ENCODE measurements at places on chromosomes 12 and 14. TPM values are rescaled to one million over a fixed set of nuclear protein-coding genes. Genes with fewer than 3 reads are reported as not detected.
A peak's percentile ranks its signal among the peaks of the same experiment; 100 is the strongest.

DNA sequence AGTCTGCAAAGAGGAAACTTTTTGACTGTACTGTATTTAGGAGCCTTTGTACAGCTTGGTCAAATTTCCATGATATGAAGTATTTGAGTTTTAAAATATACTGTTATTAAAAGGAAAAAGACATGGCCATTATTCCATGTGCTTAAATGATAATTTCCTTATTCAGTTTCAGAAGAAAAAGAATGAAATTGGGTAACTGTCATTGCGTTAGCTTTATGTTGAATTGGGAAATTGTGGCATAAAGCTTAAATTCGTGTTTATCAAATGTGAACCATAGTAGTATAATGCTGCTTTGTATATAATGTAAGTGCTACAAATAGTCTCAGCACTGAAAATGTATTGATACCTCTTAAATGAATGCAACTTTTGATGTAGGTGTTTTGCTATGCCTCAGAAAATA, 64.9 kb downstream of the ETNK1 start:
- H3K4me1 ChIP-seq, result peaks cover 41% of the 10 kb centered on the region
- H3K36me3 ChIP-seq, result no peaks in the 10 kb centered on the region
- DNase-seq, result no peak
- H3K4me3 ChIP-seq, result no peak overlapping the region

- peaks cover 45% of the 10 kb centered on the region for H3K4me1 ChIP-seq
- no peak for DNase-seq
- peak overlapping the region; percentile 23 for H3K27ac ChIP-seq
- no peak overlapping the region for H3K4me3 ChIP-seq
- no peaks in the 10 kb centered on the region for H3K36me3 ChIP-seq
Observed at GRCh38 chr12:19652386-19652785, 213.1 kb downstream of the AEBP2 start.

DNA sequence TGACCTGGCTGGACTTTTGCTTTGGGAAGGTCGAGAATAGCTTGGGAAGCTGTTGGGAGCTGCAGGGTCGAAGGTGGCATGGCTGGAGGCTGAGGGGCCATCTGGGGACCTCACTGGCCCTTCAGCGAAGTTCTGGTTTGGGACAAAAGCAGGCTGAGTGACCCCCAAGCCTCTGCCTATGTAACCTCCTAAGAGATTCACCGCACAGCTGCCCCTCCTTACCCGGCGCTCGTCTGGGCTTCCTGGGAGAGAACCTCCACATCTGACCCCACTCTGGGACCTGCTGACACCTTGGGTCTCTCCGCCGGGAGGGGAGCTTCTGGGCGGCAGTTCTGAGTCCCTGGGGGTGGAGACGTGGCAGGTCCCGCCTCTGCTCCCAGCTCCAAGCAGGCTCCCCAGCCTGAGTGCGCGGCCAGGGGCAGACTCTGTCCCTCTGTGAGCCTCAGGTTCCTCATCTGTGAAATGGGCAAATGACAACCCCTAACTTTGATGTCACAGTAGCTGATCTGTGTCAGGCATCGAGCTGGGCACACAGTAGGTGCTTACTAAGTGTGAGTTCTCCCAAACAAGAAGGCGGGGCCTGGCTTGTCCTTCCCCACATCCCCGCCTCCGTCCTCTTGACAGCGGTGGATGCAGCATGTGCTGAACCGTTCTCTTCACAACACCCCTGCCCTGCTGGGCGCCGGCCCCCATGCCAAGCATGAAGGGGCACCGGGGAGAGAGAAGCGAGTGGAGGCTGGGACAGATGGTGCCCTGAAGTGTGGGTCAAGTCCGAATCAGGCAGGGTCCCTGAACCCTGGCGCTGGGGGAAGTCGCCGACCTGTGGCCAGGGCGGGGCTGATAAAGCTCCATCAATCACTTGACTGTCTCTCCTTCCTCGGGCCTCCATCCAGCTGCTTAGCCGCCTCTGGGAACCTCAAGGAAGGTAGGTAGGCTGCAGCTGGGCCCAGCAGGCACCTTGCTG, 3.8 kb downstream of the EXOC3L4 start:
- peaks cover 8% of the 10 kb centered on the region for H3K4me1 ChIP-seq
- peaks cover 10% of the 10 kb centered on the region for H3K27me3 ChIP-seq
- no peak overlapping the region for H3K27ac ChIP-seq
- no peak for DNase-seq
- no peak overlapping the region for H3K4me3 ChIP-seq

GRCh38 chr14:75554482-75554881, 23.9 kb upstream of the FLVCR2 start:
- no peaks in the 10 kb centered on the region for H3K27me3 ChIP-seq
- H3K4me3 ChIP-seq, result no peak overlapping the region
- no peak for DNase-seq
- no peaks in the 10 kb centered on the region for H3K36me3 ChIP-seq
- no peaks in the 10 kb centered on the region for H3K4me1 ChIP-seq
- no peak overlapping the region for H3K27ac ChIP-seq

DNA sequence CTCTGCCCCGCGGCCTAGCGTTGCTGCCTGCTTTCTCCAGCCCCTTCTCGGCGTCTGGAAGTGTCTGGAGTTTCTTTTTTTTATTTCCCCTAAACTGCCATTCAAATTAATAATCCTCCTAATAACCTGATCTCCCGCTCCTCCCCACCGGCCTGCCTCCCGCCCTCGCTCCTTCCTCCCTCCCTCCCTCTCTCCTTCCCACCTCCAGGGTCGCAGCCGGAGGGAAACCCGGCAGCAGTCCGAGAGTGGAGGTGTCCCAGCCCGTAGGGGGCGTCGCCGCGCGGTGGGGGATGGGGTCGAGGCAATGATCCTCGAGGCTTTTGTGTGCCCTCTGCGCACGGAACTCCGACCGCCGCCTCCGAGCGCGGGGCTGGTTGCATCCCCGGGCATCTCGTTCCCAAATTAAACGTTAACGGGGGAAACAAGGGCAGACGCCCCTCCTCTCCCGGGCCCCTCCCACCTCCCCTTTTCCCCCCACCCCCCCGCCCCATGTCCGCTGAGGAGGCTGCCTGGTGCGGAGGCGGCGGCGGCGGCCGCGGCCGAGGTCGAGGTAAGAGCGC, 1.0 kb upstream of the SOCS2 start:
- H3K36me3 ChIP-seq, result no peaks in the 10 kb centered on the region

DNA sequence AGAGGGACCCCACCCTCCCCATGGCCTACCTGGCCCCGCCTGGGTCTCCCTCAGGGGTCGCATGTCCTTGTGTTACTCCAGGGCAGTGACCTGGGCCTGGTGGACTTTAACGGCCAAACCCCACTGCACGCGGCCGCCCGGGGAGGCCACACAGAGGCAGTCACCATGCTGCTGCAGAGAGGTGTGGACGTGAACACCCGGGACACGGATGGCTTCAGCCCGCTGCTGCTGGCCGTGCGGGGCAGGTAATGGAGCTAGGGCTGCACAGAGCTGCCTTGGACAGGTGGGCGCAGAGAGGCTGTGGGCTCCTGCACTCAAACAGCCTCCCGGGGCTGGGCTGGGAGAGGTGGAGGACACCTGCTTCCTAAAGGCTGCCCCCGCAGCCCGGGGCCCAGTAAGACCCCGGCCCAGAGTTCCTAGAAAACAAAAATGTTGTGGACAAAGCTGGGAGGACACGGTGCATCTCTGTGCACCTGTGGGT, 21.6 kb downstream of the ASPG start:
- H3K4me1 ChIP-seq, result no peaks in the 10 kb centered on the region
- no peaks in the 10 kb centered on the region for H3K36me3 ChIP-seq
- no peak overlapping the region for H3K27ac ChIP-seq
- H3K4me3 ChIP-seq, result no peak overlapping the region
- no peak for DNase-seq

DNA sequence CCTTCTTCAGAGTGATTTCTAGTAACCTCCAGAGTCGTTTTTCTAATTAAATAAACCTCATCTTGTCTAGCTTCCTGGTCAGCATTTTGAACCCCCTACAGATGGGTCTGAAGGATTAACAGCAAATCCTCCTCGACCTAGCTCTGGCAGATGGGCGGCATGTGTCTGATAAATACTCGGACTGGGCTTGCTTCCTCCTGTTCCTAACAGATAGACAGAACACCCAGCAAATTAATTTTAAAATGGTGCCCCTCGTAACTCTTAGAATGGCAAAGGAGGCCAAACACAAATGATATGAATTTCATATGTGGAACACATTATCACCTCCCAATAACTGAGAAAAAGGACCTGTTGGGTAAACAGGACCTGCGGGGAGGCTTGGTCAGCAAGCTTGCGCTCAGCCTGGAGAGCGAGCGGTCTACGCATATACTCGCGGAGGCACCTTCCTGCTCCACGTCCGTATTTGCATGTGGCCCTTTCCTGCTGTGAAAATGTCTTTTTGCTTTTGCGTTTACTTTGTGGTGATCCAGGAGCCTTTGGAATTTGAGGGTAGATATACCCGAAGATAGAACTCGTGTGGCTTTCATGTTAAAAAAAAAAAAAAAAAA, 79.6 kb downstream of the OTX2 start:
- H3K27ac ChIP-seq, result no peak overlapping the region
- no peaks in the 10 kb centered on the region for H3K27me3 ChIP-seq
- H3K4me3 ChIP-seq, result no peak overlapping the region

DNA sequence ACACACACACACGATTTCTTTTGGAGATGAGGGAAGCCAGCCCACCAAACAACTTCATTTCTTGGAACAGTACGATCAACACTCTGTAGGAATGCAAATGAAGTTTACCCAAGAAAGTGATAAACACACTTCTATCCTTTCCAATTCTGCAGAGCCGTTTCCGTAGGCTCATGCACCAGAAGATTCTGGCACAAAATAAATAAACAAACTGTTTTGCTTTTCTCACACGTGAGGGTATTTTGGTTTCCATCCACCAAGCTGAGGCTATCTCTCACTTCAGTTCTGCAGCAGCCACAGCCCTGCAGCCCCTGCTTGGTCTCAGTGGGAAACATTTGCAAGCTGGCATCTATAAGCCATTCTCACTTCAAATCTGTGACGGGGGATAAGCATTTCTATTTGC, 15.3 kb upstream of the TSPAN11 start:
- H3K27me3 ChIP-seq, result no peaks in the 10 kb centered on the region
- no peaks in the 10 kb centered on the region for H3K36me3 ChIP-seq
- no peaks in the 10 kb centered on the region for H3K4me1 ChIP-seq

- DNase-seq, result no peak
- H3K4me3 ChIP-seq, result no peak overlapping the region
- no peaks in the 10 kb centered on the region for H3K4me1 ChIP-seq
- H3K36me3 ChIP-seq, result no peaks in the 10 kb centered on the region
- no peak overlapping the region for H3K27ac ChIP-seq
Observed at GRCh38 chr12:96452261-96452922, 37.0 kb upstream of the CFAP54 start.

DNA sequence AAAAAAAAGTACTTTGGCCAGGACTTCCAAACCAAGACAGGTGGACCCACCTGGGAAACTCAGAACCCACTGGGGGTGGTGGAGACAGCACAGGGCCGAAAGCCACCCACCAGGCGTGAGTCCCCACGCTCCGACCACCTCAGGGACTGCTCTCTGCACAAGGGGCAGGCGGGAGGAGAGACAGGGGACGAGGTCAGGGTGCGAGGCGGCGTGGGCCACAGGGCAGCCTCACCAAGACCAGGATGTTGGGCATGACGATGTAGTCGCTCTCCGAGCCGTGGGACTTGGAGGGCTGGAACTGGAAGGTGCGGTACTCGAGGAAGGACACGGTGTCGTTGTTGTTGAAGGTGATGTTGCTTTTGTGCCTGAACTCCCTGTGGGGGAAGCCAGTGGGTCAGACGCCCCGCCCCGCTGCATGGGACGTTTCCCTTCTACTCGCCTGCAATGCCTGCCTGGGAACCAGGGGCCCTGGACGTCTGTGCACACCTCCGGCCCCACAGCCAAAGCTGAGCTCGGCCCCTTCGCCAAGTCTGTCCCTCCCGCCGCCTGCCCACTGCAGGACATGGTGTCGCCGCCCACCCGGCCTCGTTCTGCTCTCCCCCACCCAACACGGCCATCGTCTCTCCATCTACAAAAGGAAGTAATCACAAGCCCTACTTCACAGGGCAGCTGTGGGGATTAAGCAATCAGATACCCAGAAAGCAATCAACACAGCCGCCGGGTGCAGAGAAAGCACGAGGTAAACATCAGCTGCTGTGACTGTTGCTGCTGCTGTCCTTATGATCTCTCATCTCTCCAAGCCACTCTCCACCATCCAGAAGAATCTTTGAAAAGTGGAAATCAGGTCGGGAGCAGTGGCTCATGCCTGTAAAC, 48.7 kb downstream of the SCARB1 start:
- no peaks in the 10 kb centered on the region for H3K27me3 ChIP-seq
- no peaks in the 10 kb centered on the region for H3K36me3 ChIP-seq
- no peak for DNase-seq
- no peak overlapping the region for H3K4me3 ChIP-seq

The YEATS4 gene
- 9.7 TPM for total RNA-seq

The LAG3 gene
- total RNA-seq, result 0.95 TPM

The IL22 gene
- not detected for total RNA-seq

The GSG1 gene
- not detected for total RNA-seq

The CLEC9A gene
- total RNA-seq, result not detected

The HCFC2 gene
- 28.6 TPM for total RNA-seq

The ANO4 gene
- not detected for total RNA-seq

The GPR162 gene
- 3.1 TPM for total RNA-seq

The RNF212B gene
- total RNA-seq, result not detected

The TAS2R50 gene
- total RNA-seq, result 7.1 TPM

The SERPINA10 gene
- 0.28 TPM for total RNA-seq

All from thoracic aorta (tissue), 2 donors.